ENCODE measurements at places on chromosomes 1 and 21. TPM values are rescaled to one million over a fixed set of nuclear protein-coding genes. Genes with fewer than 3 reads are reported as not detected.

SPATA45 gene
- total RNA-seq: not detected

BSND gene
- total RNA-seq: not detected

AADACL3 gene
- total RNA-seq: not detected

GRCh38 chr1:59453297-59453968, 156.5 kb downstream of the FGGY start:
- H3K27ac ChIP-seq: no peak overlapping the region
- H3K27me3 ChIP-seq: no peaks in the 10 kb centered on the region
- no peaks in the 10 kb centered on the region for H3K36me3 ChIP-seq
- no peak overlapping the region for H3K4me3 ChIP-seq

GRCh38 chr1:200885623-200886402, 8.9 kb upstream of the INAVA start:
- peaks cover 3% of the 10 kb centered on the region for H3K4me1 ChIP-seq
- H3K27ac ChIP-seq: no peak overlapping the region

- no peak overlapping the region for H3K4me3 ChIP-seq
- DNase-seq: no peak
- H3K27ac ChIP-seq: no peak overlapping the region
- no peaks in the 10 kb centered on the region for H3K27me3 ChIP-seq
- no peaks in the 10 kb centered on the region for H3K4me1 ChIP-seq
- H3K36me3 ChIP-seq: no peaks in the 10 kb centered on the region
Measured at GRCh38 chr1:91054780-91055481, 33.1 kb upstream of the ZNF644 start.

DNA sequence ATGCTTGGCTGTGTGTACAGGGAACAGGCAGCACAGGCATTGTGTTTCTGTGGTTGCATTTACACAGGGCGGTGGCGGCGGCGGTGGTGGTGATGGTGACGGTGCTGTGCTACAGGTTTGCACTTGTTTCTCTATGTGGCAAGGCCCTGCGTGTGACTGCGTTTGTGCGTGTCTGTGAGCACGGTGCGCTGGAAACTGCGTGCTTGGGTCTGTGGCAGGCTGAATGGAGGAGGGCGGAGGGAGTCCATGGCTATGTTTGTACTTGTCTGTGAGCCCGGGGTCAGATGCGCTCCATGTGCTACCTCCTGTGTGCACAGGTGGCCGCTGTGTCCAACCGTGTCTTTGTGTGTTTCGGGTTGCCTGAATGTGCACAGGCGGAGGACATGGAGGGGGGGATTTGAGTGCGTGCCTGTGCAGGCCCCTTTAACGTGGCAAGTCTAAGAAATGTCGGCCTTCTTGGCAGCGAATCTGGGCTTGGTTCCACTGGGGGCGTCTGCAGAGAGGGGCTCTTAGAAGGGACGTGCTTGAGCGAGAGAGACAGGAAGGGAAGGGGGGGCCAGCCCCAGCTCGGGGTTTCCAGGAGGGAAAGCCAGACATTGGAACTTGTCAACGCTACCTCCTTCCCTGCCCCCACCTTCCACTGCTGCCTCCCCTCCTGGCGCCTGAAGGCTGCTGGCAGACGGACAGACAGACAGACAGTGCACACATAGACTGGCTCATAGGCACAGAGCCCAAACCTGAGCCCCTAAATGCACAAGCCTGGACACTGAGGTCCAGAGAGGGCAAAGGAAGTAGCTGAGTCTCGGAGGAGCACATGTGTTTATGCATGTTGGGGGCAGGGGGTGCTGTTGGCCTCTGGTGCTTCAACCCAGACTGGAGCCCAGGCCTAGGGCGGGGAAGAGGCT, 32.7 kb upstream of the WASF2 start:
- peaks cover 92% of the 10 kb centered on the region for H3K4me1 ChIP-seq
- no peaks in the 10 kb centered on the region for H3K36me3 ChIP-seq
- peak; percentile 62 for DNase-seq
- no peaks in the 10 kb centered on the region for H3K27me3 ChIP-seq
- peak overlapping the region; percentile 76 for H3K27ac ChIP-seq
- no peak overlapping the region for H3K4me3 ChIP-seq

GRCh38 chr1:25168193-25169071, 63.9 kb downstream of the SYF2 start:
- no peak for DNase-seq
- no peaks in the 10 kb centered on the region for H3K27me3 ChIP-seq
- no peaks in the 10 kb centered on the region for H3K36me3 ChIP-seq
- H3K27ac ChIP-seq: no peak overlapping the region

DNA sequence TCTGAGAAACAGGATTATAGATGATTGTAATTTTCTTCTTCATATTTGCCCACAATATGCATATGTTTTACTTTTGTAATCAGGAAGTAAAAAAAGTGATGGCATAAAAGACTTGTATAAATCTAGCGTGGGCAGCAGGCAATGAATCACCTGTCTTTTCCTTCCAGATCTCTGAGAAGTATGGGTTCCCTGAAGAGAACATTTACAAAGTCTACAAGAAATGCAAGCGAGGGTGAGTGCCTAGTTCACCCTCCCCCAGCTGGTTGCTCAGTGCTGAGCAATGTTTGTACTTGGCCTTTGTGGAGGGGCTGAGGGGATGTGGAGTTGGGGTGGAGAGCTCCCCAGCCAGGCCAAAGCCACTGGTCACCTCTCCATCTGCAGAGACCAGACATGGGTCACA, 30.7 kb downstream of the GRHL3 start:
- H3K27me3 ChIP-seq: no peaks in the 10 kb centered on the region
- H3K36me3 ChIP-seq: no peaks in the 10 kb centered on the region
- H3K4me1 ChIP-seq: no peaks in the 10 kb centered on the region
- no peak overlapping the region for H3K27ac ChIP-seq

DNA sequence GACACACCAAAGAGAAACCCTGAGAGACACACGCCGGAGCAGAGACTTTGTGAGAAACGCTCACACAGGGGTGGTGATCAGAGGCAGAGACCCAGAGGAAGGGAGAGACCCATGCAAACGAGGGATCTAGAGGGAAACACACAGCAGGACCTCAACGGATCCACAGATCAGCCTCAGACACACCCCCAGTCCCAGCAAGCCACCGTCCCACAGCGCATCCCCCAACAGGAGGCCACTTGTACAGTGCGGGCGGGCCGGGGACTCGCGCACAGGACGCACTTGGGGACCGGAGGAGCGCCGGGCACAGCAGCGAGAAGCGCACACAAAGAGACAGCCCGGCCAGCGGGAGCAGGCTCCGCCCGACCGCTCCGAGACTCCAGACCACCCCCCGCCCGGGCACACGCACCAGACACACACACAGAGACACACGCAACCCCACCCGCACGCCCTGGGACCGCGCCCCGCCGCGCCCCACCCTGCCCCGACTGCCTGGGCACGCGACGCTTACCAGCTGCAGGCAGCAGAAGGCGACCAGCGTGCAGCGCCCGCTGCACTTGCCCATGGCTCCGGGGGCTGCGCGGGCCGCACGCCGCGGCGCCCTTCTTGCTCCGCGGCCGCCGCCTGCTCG, 587 bp downstream of the NKAIN1 start:
- peak overlapping the region; percentile 32 for H3K4me3 ChIP-seq
- peaks cover 71% of the 10 kb centered on the region for H3K27me3 ChIP-seq
- H3K36me3 ChIP-seq: no peaks in the 10 kb centered on the region
- no peak overlapping the region for H3K27ac ChIP-seq

GRCh38 chr1:8782001-8782620, 35.3 kb downstream of the RERE start:
- H3K27ac ChIP-seq: no peak overlapping the region
- no peak overlapping the region for H3K4me3 ChIP-seq
- no peaks in the 10 kb centered on the region for H3K27me3 ChIP-seq

- no peaks in the 10 kb centered on the region for H3K27me3 ChIP-seq
- no peak overlapping the region for H3K27ac ChIP-seq
- H3K4me1 ChIP-seq: peaks cover 14% of the 10 kb centered on the region
- no peak for DNase-seq
- no peaks in the 10 kb centered on the region for H3K36me3 ChIP-seq
Measured at GRCh38 chr1:45051005-45051772, 39.1 kb downstream of the UROD start.

- no peak overlapping the region for H3K4me3 ChIP-seq
- no peaks in the 10 kb centered on the region for H3K36me3 ChIP-seq
- DNase-seq: no peak
- H3K27ac ChIP-seq: no peak overlapping the region
Measured at GRCh38 chr1:13836136-13836535, 136.1 kb downstream of the PRDM2 start.

All from heart right ventricle (tissue), 16 donors.